ENCODE measurements at places on chromosomes 3 and 15.

DNA sequence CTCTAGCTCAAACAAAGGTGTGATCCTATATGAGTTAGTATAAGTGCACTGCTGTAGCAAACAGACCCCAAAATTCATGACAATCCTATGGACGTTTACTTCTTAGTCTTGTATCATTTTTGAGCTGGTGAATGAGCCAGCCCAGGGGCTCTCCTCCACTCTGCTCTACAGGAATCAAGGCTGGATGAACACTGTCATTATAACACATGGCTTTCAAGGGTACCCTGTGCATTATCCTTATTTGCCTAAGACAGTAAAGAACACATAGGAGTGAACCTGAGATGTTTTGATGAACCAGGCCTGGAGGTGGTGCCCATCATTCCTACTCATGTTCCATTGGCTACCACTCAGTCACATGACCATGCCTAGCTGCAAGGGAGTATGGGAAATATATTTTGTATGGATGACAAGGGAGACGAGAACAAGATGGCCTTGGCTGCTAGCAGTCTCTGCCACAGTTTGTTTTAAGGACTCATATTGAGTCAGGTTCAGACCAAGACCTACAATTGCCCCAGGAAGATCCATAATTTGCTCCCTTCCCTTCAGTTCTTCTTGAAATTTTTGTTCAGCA is 107.4 kb upstream of the HES1 start:
- no peak for DNase-seq

DNA sequence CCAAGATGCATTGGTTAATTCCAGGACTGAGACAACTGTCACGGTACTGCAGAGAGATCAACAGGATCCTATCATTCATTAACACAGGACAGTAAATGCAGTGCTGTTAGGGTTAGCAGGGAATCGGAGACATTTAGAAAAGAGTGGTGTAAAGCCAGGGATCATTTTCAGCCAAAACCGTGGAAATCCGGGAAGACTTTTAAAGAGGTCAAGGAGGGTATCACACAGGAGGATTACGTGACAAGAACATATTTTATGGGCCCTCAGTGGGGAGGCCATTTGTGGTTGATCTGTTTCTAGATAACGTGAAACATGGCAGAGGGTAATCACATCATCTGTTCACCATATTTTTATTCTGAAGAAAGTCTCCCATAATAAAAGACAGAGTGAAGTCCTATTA is 216.1 kb downstream of the PTPRG start:
- no peak for DNase-seq

DNA sequence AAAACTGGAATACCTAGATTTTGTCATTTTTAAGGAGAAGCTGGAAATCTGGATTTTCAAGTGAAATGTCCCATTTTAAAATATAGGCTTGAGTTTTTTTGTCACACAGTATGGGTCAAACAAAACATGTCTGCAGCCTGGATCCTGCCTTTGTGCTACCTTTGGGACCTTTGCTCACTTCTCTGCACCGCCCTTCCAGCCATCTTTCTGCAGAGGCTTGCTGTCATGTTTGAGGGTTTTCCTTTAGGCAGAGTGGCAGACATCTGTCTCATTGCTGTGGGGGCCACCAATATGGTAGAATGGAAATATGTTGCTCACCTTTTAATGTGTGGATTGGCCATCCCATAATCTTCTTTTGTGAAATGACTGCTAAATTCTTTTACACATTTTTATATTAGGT is 136.3 kb downstream of the EEFSEC start:
- DNase-seq = no peak

DNA sequence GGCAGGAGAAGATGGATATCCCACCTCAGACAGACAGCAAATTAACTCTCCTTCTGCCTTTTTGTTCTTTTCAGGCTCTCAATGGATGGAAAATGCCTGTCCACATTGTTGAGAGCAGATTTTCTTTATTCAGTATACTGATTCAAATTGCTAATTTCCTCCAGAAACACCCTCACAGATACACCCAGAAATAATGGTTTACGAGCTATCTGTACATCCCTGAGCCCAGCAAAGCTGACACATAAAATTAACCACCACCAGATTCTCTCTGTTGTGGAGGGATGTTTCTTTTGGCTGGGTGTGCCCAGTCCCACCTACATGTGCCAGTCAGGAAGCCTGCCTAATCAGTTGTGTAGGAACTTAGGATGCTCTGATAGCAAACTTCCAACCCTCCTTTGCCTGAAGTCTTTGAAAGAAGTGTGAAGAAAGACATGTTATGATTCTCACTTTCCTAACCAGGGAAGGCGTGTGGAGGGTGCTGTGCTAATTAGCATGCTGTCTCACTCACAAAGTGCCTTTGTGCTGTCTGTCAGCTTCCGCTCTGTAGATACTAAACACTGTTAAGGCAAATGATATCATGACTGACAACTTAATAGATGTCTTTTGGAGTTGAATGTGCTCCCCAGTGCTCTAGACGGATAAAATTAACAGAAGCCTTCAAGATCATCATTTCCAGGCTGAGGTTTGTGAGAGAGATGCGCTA is 208.5 kb downstream of the CLSTN2 start:
- no peak for DNase-seq

- no peak for DNase-seq
Measured at GRCh38 chr3:152818027-152818426, 16.9 kb upstream of the P2RY1 start.

DNA sequence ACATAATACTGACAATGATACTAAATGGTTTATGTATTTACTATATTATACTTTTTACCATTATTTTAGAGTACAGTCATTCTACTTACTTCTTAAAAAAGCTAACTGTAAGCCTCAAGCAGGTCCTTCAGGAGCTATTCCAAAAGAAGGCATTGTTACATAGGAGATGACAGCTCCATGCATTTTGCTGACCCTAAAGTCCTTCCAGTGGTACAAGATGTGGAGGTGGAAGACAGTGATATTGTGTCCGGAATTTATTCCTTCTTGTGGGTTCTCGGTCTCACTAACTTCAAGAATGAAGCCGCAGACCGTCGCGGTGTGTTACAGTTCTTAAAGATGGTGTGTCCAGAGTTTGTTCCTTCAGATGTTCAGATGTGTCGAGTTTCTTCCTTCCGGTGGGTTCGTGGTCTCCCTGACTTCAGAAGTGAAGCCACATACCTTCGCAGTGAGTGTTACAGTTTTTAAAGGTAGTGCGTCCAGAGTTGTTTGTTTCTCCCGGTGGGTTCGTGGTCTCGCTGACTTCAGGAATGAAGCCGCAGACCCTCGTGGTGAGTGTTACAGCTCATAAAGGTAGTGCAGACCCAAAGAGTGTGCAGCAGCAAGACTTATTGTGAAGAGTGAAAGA is 20.9 kb downstream of the AVEN start:
- no peak for DNase-seq

GRCh38 chr3:114329823-114330222 is 36.0 kb downstream of the TIGIT start:
- no peak for DNase-seq

DNA sequence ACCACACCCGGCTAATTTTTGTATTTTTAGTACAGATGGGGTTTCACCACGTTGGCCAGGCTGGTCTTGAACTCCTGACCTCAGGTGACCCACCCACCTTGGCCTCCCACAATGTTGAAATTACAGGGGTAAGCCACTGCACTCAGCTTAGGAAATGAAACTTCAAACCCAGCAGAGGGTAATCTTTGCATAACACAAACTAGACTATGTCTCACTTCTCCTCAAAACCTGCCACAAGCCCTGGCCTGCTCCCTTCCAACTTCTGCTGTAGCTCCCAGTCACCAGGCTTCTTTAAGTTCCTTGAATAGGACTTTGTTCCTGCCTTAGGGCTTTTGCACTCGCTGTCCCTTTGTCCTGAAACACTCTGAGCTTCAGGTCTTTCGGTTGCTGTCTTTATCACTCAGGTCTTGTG is 39.2 kb upstream of the SEMA4B start:
- DNase-seq = no peak

DNA sequence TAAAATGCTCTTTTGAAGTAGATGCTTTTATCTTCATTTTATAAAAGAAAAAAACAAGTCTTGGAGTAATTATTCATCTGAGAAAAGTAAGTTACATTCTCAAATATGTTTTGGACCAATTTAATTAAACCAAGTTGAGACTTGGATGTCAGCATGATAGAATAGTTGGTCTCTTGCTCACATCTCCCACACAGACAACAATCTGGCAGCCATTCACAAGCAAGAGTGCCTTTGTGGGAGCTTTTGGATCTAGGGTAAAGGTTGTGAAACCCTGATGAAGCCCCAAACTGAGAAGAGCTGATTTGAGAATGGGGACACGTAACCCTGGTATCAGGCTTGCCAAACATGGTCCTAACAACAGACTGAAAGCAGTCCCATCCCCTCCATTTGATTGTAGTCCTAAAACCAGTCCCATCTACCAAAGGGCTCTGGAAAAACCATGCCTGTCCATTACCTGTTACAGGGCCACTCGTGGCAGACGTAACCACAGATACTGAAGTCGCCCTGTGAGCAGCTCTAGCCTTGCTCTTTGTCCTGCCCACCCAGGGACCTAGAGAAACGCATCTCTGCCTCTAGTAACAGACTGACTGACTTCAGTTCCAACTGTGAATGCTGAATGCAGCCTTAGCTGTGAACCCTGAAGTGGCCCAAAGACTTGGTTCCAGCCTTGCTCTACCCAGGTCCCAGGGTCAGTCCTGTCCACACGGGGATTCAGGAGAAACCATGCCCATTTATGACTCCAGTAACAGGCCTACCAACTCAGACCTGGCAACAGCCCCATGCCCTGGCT is 145.5 kb upstream of the SYNPR start:
- DNase-seq = no peak

DNA sequence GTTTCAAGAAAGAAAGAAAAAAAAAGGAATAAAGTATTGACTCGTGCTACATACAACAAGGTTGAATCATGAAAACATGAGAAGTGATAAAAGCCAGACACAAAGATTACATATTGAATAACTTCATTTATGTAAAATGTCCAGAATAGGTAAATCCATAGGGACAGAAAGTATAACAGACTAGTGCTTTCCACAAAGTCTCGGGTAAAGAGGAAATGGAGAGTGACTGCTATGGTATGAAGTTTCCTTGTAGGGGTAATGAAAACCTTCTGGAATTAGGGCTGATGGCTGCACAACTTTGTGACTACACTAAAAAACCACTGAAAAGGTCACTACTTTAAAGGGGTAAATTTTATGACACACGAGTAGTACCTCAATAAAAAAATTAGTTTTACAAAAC is 13.0 kb downstream of the LRRFIP2 start:
- no peak for DNase-seq

DNA sequence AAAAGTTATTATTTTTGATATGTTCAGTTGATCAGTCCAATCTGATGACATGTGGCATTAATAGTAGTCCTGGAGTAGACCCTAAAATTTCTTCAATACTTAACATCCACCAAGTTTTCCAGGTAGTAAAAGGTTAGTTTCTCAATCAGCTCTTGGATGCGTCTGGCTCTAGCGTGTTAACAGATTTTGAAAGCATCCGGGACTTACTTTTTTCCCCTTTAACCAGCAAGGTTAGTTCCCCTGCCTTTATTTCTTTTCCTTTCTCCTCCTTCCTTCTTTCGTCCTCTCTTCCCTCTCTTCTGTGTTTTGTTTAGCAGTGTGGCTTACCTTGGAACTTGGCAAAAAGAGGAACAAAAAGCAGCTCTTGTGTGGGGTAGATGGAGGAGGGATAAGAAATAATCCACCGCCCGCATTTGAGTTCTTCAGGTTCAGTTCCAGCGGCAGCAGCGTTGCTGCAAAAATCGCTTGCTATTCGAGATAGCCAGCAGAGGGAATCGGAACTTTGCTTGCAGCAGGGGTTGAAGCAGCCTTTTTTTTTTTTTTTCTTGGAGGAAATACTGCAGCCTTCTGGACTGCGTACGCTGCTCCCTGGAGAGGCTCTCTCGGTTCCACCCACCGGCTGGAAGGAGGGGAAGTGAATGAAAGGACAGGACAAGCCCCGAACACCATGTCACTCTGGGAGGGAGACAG is at the start of gene RBMS3:
TSS of gene RBMS3 (plus strand) at position 668 of the 690 bp plus-strand sequence.
- no peak for DNase-seq
